ENCODE measurements at places on chromosomes 12 and 14.

DNA sequence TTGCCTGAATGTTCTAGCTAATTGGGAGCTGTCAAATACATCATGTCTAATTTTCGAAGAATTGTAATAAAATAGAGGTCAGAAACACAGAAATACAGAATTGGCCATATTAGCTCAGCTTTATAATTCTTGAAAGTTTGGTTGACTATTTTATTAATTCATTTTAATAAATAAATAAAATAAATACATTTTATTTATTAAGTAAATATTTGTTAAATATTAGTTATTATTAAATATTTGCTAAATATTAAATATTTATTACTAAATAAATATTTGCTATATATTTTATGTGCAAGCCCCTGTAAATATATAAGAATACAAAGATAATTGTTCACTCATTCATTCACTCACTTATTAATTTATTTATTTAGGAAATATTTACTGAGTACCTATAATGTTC lies 231.3 kb downstream of the SSPN start:
- no peak for DNase-seq

DNA sequence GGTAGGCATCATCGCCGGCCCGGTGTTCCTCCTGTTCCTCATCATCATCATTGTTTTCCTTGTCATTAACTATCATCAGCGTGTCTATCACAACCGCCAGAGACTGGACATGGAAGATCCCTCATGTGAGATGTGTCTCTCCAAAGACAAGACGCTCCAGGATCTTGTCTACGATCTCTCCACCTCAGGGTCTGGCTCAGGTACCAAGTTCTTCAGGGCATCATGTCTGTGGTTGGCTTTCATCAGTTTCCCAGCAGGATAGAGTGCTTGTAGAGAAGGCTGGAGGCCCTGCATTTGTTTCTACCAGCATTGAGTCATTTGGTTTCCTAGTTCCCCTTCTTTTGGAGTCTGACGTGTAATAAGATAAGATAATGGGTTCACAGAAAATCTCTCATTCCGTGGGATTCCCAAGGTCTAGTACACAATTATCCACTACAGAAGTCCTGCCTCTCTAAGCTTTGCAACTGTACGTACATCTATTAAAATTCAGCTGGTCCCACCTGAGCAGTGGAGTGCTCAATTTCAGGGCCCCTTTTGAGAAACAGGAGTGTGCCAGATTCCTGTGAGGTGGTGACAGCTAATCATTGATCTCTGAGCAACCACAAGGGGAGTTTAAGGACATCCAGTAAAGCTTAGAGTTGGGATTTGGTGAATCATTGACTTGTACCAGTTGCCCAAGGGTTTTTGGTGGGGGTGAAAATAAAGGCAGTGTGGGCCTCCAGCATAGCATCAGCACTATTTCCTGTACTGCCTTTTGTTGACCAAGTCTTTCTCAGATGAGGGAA lies 25.1 kb downstream of the ACVR1B start:
- DNase-seq, result no peak

- DNase-seq, result no peak
Measured at GRCh38 chr12:63862187-63862968, 17.9 kb downstream of the SRGAP1 start.

DNA sequence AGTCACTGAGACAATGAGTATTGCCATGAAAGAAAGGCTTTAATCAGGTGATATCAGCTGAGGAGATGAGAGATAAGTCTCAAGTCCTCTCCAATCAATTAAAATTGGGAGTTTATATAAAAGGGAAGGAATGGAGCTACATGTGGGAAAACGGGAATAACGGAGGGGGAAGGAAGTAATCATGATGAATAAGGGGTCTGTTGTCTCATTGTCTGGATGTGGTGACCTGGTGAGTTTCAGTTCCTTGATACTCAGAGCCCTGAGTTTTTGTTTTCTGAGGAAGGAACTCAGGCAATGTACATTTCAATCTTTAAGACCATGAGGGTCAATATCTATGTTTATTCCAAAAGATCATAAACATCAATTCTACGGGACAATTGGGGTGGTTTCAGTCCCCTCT lies 198.8 kb downstream of the KITLG start:
- no peak for DNase-seq

GRCh38 chr12:76611533-76611932 lies 52.0 kb upstream of the OSBPL8 start:
- no peak for DNase-seq

- no peak for DNase-seq
Measured at GRCh38 chr12:40874868-40875267, 182.6 kb downstream of the CNTN1 start.

GRCh38 chr12:2583091-2583497 lies 211.7 kb upstream of the FKBP4 start:
- DNase-seq, result no peak

- DNase-seq, result no peak
Measured at GRCh38 chr12:116442946-116443345, 116.2 kb upstream of the MAP1LC3B2 start.

DNA sequence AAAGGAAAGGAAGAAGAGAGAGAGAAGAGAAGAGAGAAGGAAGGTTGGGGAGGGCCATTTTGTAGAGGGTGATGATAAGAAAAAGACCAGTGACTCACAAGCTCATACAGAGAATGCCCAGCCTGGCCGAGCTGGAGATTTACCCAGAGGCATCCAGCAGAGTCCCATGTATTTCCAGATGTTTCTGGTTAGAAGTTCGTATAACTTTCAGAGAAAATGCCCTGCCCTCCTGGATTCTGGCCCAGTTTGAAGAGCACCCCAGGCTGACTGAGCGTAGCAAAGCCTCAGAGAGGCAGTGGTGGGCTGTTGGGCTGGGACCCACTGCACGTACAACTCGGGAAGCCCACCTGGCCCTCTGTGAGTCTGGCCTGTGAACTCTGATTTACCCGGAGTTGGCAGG lies 221.8 kb downstream of the SLC41A2 start:
- DNase-seq, result no peak

DNA sequence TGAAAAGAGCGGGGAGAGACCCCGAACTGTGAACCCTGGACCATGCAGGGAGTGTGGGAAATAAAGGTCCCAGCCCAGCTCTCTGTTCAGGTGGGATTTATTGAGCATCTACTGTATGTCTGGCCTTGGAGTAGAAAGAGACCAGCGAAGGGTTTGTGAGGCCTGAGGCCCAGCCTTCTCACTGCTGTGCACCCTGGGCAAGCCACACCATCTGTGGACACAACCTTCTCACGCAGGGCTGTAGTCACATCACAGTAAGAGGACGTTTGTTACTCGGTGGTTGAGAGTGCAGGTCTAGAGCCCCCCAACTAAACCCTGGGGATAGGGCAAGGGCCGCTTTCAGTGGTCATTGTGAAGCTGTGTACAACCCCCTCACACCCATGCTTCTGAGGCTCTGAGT lies 18.2 kb downstream of the FAM222A start:
- no peak for DNase-seq

Measured in ascending aorta (tissue), 2 donors.